ENCODE measurements at places on chromosomes 2 and 18.

DNA sequence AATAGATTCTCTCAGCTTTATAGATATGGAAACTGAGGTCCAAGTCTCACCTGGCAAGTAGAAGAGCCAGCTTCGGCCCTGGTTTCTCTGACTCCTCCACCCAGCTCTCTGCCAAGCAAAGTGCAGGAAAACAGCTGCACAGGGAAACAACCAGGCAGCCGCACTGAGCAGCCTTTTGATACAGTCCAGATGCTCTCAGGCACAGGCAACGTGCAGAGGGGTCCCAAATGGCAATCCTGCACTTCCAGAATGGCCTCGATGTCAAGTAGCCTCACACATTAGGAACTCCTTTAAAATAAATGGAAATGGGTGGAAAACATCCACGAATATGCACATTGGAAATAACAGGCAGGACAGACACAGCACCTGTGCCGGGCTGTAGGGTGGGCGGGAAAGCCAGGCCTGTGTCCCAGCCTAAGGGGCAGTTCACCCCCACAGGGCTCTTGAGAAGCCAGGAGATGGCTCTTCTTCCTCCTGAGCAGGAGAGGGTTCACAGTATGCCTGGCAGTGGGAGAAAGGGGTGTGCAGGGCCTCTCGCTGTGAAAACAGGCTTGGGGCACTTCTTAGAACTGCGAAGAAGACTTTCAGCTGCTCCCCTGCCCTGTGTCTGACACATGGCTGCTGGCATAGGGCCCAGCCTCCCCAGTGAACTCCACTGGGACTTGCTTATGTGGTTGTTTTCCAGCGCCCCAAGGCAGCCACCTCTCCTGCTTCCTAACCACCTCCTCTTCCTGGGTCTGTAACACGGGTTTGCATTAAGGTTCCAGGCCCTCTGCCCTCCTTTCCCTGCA, 63.9 kb upstream of the TUBA3E start:
- DNase-seq: no peak

- no peak for DNase-seq
Measured at GRCh38 chr2:66679442-66679841, 244.5 kb downstream of the MEIS1 start.

DNA sequence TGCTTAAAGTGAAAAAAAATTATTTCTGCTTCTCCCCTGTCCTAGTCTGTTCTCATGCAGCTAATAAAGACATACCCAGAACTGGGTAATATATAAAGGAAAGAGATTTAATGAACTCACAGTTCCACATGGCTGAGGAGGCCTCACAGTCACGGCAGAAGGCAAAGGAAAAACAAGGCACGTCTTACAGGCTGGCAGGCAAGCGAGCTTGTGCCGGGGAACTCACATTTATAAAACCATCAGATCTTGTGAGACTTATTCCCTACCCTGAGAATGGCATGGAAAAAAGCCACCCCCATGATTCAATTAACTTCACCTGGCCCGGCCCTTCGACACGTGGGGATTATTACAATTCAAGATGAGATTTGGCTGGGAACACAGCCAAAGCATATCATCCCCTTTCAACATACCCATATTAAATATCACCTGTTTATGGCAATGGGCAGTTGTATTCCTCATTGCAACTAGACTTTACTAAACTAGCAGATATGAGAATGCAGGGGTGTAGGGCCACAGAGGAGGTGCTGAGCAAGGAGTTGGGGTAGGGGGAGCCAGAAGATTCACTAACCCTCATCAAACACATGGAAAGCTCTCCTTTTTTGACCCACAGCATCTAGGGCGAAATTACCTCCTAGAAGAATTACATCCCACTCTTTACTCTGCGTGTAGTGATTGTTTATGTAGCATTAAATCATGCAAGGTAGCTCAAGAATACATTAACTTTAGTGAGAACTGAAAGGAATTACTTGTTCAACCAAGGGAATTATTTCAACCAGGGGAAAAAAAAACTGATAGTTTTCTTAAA, 183.3 kb upstream of the DOK6 start:
- DNase-seq: no peak

- DNase-seq: peak; percentile 52
Measured at GRCh38 chr2:98379311-98380202, 33.3 kb downstream of the CNGA3 start.

- no peak for DNase-seq
Measured at GRCh38 chr2:202824901-202825300, 46.7 kb downstream of the ICA1L start.

DNA sequence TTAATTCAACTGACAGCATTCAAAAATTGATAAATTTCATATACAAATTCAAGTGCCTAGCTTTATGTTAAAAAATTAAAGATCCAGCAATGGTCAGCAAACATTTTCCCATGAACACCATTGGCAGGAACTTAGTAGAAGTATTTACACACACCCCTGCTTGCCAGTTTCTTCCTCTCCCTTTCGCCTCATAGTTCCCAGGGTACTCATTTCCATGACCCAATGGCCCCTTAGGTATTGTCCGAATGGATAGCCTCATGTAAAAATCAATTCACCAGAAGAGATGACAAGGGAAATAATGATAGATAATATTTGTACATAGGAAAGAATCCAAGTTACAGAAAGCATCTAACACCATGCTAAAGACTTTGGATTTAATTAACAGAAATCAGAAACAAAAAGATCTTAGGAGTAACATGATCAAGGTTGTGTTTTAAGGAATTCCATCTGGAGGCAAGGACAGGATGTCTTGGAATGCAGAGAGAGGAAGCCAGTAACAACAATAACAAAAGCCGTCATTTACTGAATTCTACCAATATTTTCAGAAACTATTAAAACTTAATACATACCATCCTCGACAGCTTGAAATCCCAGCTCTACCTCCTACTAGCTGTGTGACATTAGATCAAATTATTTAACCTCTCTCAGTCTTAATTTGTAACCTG, 423.0 kb downstream of the IRS1 start:
- no peak for DNase-seq

- no peak for DNase-seq
Measured at GRCh38 chr2:36573165-36573564, 24.8 kb downstream of the FEZ2 start.

DNA sequence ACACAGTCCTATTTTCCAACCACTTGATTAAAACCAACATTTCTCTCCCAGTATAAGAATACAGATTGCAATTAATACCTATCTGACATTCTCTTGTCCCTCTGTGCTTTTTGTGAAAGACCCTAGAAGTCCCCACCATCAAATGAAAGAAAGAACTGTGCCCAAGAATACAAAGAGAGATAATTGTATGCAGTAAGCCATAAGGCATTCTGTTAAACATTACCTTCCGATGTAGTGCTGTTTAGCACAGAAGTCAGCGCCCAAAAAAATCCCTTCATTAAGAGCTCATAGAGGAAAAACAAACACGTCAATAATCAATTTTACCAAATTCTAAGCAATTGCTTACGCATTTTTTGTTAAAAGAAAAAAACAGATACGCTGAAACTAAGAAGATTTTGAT, 41.1 kb downstream of the ZNF516 start:
- DNase-seq: no peak

GRCh38 chr2:96156926-96157648, 11.8 kb upstream of the DUSP2 start:
- peak; percentile 45 for DNase-seq

DNA sequence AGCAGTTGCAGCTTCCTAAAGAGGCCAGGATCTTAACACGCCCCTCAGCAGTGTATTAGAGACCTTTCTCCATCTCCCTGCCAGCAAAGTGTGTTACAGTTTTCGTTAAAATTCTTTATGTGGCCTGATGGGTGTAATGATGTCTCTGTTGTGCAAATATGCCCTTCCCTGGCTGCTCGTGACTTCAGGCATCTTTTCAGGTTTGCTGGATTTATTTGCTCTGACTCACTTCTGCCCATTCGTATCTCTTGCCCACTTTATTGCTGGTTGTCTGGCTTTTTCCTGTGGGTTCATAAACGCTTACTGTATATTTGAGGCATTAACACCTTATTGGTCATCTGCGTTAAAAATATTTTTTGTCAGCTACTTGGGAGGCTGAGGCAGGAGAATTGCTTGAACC, 134.5 kb downstream of the ASB1 start:
- no peak for DNase-seq

DNA sequence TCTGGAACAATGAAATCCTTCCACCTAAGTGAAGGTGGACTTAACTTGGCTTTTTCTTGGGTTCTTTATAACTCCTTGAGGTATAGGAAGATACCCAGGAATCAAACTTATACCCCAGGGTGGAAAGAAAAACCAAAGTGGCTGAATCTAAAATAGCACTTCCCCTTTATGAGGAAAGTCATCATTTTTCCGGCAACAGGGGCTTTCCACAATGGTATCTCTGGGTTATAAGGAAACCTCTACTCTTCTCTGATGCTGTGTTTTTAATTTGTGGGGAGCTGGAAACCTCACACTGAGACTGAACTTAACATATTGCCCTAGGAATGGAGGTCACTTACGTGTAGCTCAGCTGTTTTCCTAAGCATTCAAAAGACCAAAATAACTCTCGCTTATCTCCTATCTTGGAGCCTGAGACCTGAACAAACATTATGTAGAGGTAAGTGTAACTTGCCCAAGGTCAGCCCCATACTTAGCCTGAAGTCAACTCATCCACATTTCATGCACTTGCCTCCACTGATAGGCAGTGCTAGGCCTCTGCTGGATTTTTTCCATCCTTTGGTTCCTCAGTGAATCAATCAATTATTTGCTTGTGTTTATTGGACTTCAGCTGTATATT, 117.9 kb downstream of the SETBP1 start:
- DNase-seq: no peak

DNA sequence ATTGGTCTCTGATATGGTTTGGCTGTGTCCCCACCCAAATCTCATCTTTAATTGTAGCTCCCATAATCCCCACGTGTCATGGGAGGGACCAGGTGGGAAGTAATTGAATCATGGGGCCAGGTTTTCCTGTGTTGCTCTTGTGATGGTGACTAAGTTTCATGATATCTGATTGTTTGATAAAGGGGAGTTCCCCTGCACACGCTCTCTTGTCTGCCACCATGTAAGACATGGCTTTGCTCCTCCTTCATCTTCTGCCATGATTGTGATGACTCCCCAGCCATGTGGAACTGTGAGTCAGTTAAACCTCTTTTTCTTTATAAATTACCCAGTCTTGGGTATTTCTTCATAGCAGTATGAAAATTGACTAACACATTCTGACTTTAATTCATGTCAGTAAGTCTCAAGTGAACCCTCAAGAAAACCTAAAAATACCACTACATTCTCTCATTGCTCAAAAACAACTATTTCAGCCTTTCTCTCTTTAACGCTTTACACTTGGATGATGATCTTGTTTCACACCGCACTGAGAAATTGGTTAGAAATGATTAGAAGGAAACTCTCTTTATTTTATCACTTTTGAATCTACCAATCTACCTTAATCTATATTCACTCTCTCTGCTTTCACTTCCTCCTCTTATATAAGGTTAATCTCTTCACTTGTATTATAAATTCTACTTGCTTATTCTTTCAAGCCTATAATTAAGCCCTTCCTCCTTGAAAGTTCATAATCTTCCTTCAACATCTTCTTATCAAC, 110.1 kb downstream of the GALR1 start:
- DNase-seq: no peak

DNA sequence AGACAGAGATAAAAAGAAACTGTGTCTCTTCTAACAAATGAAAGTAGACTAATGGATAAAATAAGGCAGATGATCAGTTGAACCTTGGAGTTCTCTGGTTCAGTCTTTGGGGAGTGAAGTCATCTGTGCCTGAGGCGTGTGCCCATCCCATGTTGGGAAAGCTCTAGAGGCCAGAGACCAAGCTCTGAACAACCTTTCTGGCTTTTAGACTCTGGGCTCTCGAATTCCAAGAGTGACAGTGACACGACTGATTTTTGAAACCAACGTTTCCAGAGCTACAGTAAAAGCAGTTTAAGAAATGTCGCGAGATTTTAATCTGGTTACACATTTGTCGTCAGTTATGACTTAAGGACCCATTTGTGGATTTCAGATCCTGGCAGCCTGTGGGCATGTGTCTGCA, 83.7 kb upstream of the APCDD1 start:
- DNase-seq: no peak

DNA sequence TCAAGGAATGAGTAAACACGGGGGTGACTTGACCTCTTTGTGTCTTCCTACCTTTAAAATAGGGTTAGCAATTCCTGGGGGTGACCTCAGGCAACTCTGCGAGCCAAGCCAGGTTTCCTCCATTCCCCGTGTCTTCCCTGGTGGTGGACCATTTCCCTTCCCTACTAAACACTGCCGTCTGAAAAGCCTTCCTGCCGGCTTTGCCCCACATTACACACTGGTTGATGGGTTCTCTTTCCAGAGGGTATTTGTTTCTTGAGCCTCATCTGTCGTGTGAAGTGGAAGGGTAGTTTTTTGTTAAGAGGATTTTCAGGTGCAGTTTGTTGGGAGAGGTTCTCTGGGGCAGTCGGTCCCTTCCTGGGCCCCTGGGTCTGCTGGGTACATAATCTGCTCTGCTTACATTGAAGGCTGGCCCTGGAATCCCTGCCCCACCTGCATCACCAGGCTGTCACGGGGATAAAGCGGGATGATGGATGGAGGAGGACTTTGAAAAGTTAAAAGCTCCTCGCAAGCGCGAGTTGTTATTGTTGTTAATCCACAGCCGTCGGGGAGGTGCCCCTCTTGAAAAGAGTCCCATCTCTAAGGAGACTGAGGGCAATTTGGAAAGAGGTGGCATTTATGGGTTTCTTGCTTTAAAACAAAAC, 175.4 kb upstream of the SPRED2 start:
- DNase-seq: no peak

GRCh38 chr18:63774511-63774910, 707 bp upstream of the SERPINB7 start:
- no peak for DNase-seq

GRCh38 chr18:37364237-37364636, 201.4 kb downstream of the CELF4 start:
- no peak for DNase-seq

GRCh38 chr2:121052023-121052422, 233.0 kb downstream of the TFCP2L1 start:
- peak; percentile 82 for DNase-seq

- no peak for DNase-seq
Measured at GRCh38 chr2:31139671-31140070, 1.4 kb upstream of the GALNT14 start.

DNA sequence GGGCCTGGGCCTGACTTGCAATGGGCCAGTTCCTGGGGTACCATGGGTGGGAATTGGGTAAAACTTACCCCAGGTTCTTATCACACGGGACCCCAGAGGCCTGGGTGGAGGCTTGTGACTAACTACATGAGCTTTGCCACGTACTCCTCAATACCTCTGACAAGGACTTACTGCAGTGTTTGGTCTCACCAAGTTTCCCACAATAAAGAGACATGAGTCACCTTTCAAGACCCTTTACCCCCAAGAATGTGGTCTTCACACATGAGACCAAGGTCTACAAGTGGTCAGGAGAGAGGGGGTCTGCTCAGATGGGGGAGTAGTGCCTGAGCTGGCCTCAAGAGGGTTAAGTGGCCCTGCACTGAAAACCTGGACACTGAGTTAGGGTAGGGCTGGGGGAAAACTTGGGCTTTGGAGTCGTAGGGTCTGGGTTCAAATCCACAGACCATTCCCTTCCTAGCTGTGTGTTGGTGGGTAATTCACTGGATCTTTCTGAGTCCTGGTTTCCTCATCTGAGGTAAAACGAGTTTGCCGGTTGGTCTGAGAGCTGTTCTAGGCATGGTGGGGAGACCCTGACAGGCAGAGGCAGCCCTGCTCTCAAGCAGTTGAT, 2.0 kb upstream of the GNLY start:
- no peak for DNase-seq

- DNase-seq: no peak
Measured at GRCh38 chr2:221042926-221043325, 529.2 kb downstream of the EPHA4 start.

- DNase-seq: no peak
Measured at GRCh38 chr2:233486778-233487552, 79.6 kb downstream of the USP40 start.

GRCh38 chr2:30786923-30787685, 20.1 kb downstream of the CAPN13 start:
- DNase-seq: peak; percentile 24

- DNase-seq: no peak
Measured at GRCh38 chr2:107992069-107992468, 5.7 kb downstream of the SLC5A7 start.
